Stimulated activated naive CD8-positive, alpha-beta T cell treated with anti-CD3 and anti-CD28 coated beads, Interleukin-15, Interleukin-2, amounts not matched to agents 100 U/mL and 50 U/mL, for 24 hours (primary cell): ENCODE measurements at places on chromosomes 2 and 18.

DNA sequence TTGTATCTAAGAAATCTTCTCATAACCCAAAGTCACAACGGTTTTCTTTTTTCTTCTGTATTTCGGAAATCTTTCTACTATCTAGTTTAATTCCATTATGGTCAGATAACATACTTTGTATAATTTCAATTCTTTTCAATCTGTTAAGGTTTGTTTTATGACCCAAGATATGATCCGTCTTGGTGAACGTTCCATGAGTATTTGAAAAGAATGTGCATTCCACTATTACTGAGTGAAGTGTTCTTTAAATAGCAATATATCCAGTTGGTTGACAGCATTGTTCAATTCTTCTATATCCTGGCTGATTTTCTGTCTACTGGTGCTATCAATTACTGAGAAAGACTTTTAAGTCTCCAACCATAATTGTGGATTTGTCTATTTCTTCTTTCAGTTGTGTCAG, 414.5 kb downstream of the TNS1 start:
- no peak for DNase-seq

- no peak for DNase-seq
Observed at GRCh38 chr2:68223419-68223818, 28.9 kb downstream of the PPP3R1 start.

DNA sequence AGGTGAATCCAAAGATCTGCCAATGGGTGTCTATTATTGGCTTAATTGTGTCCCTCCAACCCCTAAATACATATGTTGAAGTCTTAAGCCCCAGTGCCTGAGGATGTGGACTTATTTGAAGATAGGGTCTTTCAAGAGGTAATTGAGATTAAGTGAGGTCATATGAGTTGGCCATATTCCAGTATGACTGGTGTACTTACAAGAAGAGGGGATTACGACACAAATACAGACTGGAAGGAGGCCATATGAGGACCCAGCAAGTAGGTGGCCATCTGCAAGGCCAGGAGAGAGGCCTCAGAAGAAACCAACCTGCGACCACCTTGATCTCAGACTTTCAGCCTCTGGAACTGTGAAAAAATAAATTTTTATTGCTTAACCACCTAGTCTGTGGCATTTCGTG, 121.1 kb upstream of the FN1 start:
- no peak for DNase-seq

GRCh38 chr2:205475416-205475768, 206.9 kb upstream of the NRP2 start:
- DNase-seq, result no peak

DNA sequence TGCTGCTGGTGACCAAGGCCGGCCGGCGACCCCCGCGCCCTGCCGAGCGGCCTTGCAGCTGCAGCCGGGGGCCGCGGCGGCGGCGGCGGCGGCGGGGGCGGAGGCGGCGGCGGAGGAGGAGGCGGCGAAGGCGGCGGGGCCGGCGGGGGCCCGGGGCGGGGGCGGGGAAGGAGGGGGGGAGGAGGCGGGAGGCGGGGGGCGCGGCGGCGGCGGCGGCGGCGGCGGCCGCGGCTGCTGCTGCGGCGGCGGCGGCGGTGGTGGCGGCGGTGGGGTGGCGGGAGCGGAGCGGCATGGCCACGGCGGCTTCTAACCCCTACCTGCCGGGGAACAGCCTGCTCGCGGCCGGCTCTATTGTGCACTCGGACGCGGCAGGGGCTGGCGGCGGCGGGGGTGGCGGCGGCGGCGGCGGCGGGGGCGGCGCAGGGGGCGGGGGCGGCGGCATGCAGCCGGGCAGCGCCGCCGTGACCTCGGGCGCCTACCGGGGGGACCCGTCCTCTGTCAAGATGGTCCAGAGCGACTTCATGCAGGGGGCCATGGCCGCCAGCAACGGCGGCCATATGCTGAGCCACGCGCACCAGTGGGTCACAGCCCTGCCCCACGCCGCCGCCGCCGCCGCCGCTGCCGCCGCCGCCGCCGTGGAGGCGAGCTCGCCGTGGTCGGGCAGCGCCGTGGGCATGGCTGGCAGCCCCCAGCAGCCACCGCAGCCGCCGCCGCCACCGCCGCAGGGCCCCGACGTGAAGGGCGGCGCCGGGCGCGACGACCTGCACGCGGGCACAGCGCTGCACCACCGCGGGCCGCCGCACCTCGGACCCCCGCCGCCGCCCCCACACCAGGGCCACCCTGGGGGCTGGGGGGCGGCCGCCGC, 1.5 kb downstream of the POU3F3 start:
- DNase-seq, result no peak

DNA sequence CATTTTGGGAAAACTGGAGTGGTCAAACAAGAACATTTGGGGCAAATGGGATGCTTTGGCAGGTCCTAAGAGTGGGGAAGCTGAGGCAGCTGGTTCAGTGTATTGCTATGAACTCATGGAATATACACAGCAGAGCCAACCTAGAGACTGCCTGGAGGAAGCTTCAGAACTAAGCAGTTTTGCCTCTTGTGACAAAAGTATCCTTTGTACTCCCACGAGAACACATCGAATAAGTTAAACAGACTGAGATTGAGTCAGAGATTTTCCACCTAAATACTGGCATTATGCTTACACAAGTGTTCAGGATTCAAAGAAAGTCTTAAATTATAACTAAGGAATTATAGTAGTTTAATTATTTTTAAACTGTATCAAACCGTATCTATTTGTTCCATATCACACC, 5.2 kb upstream of the ARMC9 start:
- no peak for DNase-seq

GRCh38 chr2:165952741-165953211, 800 bp downstream of the TTC21B start:
- no peak for DNase-seq

- no peak for DNase-seq
Observed at GRCh38 chr2:155748131-155748530, 584.4 kb downstream of the NR4A2 start.

DNA sequence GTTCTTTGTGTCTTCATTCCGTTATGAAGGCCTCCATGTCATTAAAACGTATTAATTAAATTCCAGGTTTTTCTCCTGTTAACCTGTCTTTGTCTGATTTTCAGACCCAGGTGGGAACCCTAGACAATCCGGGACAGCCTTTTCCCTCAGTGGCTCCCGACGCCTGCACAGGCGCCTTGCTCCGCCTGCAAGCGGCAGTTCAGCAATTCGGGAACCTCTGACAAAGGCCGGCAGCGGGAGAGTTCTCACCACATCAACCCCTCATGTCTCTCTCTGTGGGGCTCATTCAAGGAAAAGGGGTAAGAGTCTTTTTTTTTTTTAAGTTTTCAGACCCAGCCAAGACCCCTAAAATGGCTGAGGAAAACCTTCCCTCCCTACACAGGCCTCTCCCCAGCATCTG, 259.8 kb upstream of the SALL3 start:
- DNase-seq, result no peak

GRCh38 chr2:109155553-109156451, 26.8 kb downstream of the SH3RF3 start:
- DNase-seq, result no peak

- DNase-seq, result no peak
Observed at GRCh38 chr2:30950339-30950738, 143.1 kb upstream of the CAPN13 start.

DNA sequence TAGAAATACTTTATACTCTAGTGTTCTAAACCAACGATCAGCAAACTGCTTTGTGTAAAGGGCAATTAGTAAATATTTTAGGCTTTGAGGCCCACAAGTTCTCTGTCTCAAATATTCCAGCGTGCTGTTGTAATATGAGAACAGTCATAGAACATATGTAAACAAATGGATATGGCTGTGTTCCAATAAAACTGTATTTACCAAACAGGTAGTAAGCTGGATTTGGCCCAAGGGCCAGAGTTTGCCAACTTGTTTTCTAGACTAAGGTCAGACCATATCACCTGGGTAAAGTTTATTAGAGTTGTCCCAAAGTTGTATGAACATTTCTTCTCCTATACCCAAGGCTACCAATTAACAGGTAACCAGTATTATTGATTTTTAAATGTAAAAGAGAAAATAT, 303.2 kb upstream of the MC4R start:
- no peak for DNase-seq

DNA sequence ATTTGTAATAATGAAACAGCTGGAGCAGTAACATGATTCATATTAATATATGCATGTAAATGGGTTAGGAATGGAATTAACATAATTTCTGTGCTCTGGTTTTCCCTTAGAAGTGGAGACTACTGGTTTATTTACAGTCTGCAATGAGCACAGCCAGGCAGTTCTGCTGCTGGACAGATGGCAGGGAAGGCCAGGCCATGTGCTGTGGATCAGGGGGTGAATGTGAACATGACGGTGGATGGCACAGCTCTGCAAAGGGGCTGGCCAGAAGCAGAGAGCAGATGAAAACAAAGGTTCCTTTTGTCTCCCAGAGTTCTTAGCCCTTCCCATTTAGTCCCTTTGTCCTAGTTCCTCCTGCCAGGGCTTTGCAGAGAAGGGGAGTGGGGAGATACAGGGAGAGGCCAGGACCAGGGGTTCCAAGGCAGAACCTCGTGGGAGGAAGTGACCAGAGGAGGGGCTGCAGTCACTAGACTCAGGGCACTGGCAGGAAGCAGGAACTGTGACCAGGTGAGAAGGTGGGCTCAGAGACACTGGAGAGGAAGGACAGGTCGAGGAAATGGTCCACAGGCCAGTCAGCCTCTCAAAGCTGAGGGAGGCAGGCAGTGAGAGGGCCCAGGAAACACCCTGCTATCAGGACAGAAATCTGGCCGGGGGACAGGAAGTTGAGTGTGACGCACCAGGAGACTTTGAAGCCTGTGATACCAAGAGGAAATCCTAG, 112.9 kb upstream of the ATP8B1 start:
- peak; percentile 11 for DNase-seq

GRCh38 chr2:985317-985898, 34.8 kb downstream of the SNTG2 start:
- no peak for DNase-seq

DNA sequence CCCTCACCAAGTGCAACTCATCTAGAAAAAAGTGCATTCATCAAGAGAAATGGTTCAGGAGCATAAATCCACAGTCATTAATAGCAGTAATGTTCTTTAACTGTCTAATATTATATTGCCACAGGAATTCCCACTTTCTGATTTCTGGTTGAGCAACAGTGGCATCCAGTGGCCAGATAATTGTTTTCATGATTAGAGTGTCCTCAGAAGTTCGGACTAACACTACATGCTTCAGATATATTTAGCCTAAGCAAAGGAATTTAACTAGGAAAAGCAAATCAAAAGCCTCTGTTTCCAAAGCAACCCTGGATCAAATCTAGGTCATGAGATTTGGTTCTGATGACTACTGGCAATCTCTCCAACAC, 9.8 kb upstream of the ERBB4 start:
- no peak for DNase-seq

GRCh38 chr2:62586981-62587380, 81.0 kb upstream of the TMEM17 start:
- DNase-seq, result no peak

GRCh38 chr18:32337347-32337746, 133.3 kb downstream of the GAREM1 start:
- no peak for DNase-seq

GRCh38 chr2:144936442-144936841, 416.5 kb upstream of the ZEB2 start:
- no peak for DNase-seq

GRCh38 chr2:65700004-65700651, 267.7 kb upstream of the SPRED2 start:
- no peak for DNase-seq

- no peak for DNase-seq
Observed at GRCh38 chr18:46536215-46536874, 120.7 kb downstream of the LOXHD1 start.

DNA sequence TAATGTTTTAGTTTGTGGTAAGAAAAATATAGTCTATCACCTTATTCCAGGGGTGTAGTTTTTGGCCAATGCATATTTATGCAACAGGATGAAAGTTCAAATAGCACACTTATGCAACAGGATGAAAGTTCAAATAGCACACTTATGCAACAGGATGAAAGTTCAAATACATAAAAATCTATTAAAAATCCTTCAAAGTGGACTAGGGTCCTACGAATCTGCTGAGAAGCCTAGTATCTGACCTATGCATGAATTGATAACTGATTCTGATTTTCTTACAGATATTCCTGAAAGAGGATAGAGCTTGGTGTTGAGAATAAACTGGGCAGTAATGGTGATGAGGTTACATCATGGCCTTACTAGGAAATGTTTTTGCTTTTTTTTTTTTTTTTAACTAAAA, 2.8 kb downstream of the PECR start:
- DNase-seq, result no peak

DNA sequence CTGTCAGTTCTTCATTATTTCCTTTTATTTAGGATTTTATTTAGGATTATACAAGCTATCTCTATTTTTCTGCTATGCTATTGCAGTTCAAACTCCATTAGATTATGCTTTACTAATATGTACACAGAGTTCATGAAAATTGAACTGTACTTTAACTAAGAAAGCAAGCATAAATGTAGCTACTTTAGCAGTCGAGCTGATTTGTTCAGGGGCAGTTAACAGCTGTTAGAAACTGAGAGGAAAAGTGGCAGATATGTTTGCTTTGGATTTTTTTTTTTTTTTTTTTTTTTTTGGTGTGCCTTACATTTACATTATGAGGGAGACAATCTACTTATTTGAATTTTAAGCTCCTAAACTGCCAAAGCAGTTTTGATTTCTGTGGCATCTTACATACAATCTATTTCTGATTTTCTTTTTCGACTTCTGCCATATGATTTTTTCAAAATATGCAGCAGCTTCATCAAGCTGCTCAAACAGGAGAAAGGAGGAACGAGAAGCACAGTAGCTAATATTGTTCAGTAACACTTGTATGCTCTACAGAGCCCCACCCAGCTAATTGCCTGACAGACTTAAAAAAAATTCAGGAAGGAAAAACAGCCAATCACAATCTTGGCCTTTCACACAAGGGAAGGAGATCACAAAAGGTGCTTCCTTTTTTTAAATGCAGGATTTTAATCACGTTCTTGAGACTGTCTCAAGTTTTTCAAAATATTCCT, 233.4 kb upstream of the SIX3 start:
- no peak for DNase-seq

- DNase-seq, result no peak
Observed at GRCh38 chr18:34710934-34711333, 836 bp downstream of the DTNA start.

DNA sequence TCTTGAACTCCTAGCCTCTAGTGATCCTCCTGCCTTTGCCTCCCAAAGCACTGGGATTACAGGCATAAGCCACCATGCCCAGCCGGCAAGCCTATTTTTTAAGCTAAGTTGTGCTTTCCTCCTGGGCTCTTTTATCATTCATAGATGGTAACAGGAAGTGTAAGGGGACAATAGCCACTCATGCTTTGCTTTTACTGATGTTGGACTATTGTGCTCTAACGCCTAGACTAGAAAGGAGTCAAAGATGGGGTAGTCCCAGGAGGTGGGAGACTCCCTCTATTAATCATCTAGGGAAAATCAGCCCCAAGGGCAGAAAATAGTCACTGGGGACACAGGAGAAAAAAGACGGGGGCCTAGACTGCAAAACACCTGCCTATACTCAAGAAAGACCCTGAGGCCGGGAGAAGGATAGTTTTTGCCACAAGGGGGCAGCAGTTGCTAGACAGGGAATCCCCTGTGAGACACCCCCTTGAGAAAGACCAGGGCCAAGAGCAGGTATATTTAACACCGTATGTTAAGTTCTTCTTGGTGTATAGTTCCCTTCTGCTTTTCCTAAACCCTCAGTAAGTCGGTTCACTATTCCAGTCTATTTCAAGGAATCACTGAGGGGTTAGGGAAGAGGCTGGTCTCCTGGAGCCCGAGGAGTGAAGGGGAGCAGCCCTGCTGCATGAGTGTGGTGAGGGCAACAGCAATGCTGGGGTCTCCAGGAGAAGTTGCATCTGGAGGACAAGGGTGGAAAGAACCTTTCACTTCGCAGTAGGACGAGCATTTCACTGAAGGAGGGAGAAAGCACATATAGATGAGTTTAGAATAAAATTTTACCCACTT, 2.1 kb upstream of the CXCR1 start:
- peak; percentile 82 for DNase-seq
